ENCODE measurements at places on chromosomes 5 and 9.

- no peak for DNase-seq
Observed at GRCh38 chr5:16812448-16812847, 123.6 kb downstream of the MYO10 start.

DNA sequence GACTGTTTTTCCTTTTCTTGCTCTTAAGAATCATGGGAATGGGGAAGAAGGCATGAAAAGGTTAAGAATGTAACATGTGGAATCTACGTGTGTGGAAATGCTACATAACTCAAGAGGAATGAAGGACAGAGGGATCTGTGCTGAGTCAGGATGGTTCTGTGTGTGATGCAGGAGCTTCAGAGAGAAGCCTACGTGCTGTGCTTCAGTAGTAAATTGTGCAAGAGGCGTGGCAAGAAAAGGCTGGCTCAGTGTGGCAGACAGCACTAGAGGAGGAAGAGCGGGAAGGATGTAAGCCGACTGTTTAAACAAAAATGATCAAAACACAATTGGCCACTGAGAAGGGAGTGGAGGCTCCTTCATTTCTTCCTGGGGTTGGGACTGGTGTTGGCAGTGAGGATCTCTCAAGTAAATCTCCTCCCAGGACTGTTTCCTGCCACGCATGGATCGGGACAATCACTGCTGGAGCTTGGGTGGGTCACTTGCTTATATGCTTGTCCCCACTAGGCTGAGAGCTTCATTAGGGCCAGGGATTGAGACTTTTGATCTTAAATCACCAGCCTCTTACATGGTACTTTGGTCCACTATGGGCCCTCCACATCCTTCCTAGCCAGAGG lies 59.4 kb upstream of the BASP1 start:
- no peak for DNase-seq

- no peak for DNase-seq
Observed at GRCh38 chr5:151092762-151093161, 11.9 kb upstream of the TNIP1 start.

- DNase-seq = no peak
Observed at GRCh38 chr5:139974661-139975060, 68.4 kb downstream of the NRG2 start.

- DNase-seq = no peak
Observed at GRCh38 chr9:5628183-5628529, 751 bp upstream of the RIC1 start.

DNA sequence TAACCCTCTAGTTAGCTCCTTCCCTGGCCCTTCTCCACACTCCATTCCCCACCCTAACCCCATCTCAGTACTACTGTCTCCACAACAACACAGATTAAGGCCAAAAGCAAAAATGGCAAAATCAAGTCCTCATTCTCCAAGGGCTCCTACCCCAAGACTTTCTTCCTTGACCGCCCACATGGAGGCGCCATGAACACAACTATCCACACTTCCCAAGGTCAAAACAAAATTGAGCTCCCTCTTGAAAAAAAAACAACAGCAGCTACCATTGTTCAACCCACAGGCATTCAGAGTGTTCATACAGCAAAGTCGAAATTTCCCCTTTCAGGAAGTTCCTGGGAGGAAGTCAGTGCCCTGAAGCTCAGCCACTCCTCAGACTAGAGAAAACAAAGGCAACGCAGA lies 54.4 kb downstream of the GNAQ start:
- peak; percentile 43 for DNase-seq

GRCh38 chr9:2622461-2623287 lies 1.1 kb downstream of the VLDLR start:
- peak; percentile 28 for DNase-seq

- no peak for DNase-seq
Observed at GRCh38 chr5:111983459-111983858, 226.5 kb upstream of the NREP start.

- no peak for DNase-seq
Observed at GRCh38 chr5:74124826-74125225, 498.8 kb downstream of the ARHGEF28 start.

DNA sequence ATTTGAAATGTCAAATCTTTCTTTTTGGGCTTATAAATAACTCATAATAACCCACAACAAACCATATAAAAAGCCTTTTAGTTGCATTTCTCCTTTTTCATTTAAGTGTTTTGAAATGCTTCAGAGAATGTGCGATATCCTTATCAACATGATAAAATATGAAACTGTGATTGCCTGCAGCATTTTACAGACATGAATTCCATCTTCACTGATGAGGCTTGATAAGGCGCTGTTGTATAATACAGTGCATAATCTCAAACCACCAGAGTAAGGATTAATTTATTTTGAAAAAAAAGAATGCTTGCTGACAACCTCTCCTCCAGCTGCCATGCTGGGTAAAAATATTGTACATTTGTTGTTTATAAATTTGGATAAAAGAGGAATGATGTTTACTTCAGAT lies 216.8 kb downstream of the PBX3 start:
- no peak for DNase-seq

GRCh38 chr5:143582176-143582575 lies 178.7 kb upstream of the NR3C1 start:
- no peak for DNase-seq

GRCh38 chr9:35529161-35529823 lies 39.4 kb downstream of the RUSC2 start:
- no peak for DNase-seq

DNA sequence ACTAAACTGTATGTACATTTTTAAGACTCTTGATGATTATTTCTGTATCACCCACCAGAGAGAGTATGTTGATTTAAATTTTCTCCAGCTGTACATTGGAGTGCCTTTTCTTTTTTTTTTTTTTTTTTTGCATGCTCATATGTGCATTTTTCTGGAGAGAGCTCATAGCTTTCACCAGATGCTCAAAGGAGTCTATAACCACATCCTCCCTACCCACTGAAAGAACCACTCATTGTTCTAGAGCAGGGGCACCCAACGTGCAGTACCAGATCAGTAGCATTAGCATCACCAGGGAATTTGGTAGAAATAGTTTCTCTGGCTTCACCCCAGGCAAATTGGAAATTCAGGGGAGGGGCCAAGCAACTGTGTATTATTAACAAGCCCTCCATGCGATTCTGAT lies 53.9 kb upstream of the TMEM171 start:
- DNase-seq = no peak

DNA sequence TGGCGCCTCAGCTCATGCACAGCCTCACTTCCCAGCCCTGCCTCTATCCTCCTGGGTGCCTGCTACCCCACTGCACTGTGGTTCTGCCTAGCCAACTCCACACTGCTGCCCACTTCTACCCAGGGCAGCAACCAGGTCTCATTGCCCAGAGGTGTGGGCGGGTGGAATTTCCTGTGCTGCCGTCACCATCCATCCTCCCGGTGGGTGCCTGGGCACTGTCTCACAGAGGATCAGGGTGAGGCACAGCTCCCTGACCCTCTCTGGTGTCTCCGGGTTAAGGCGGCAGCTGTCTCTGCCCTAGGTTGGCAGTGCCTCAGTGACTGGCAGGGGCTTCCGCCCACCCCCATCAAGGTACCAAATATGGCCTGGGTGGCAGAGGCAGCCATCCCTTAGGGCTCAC lies 4.3 kb upstream of the MTMR12 start:
- no peak for DNase-seq

DNA sequence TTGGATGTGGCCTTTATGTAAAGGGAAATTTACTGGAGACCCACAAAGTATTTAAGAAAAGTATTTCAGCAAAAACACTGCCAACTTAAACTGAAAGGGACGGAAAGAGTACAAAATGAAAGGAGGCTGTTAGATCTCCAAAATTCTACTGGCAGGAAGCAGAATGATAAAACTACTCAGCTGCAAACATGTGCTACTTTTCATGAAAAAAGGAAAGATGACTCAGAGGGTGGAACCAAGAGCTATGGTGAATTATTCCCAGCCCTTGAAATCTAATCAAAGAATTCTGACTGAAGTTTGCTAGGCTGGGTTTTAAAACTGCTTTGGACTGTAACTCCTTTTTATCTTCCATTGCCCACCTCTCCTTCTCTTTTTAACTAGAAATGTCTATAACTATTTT lies 58.6 kb upstream of the ZBED3 start:
- no peak for DNase-seq

GRCh38 chr9:136328011-136328621 lies 777 bp downstream of the GPSM1 start:
- no peak for DNase-seq

GRCh38 chr9:38358390-38359296 lies 33.9 kb upstream of the ALDH1B1 start:
- DNase-seq = no peak

- no peak for DNase-seq
Observed at GRCh38 chr9:135480071-135480939, 723 bp downstream of the PPP1R26 start.

Data from activated naive CD8-positive, alpha-beta T cell treated with anti-CD3 and anti-CD28 coated beads, Interleukin-2, amount 50 U/mL, for 24 hours (primary cell).